ENCODE measurements at places on chromosomes 1 and 21.

GRCh38 chr1:59110271-59110670 lies 186.6 kb upstream of the FGGY start:
- DNase-seq = no peak

GRCh38 chr1:247322849-247323586 lies 8.6 kb downstream of the ZNF496 start:
- no peak for DNase-seq

- peak; percentile 76 for DNase-seq
Observed at GRCh38 chr1:26999440-26999987, 6.0 kb downstream of the TRNP1 start.

GRCh38 chr1:54013393-54014008 lies 4.5 kb downstream of the LDLRAD1 start:
- DNase-seq = peak; percentile 52

- peak; percentile 95 for DNase-seq
Observed at GRCh38 chr1:207805841-207806421, 54.1 kb downstream of the CD46 start.

DNA sequence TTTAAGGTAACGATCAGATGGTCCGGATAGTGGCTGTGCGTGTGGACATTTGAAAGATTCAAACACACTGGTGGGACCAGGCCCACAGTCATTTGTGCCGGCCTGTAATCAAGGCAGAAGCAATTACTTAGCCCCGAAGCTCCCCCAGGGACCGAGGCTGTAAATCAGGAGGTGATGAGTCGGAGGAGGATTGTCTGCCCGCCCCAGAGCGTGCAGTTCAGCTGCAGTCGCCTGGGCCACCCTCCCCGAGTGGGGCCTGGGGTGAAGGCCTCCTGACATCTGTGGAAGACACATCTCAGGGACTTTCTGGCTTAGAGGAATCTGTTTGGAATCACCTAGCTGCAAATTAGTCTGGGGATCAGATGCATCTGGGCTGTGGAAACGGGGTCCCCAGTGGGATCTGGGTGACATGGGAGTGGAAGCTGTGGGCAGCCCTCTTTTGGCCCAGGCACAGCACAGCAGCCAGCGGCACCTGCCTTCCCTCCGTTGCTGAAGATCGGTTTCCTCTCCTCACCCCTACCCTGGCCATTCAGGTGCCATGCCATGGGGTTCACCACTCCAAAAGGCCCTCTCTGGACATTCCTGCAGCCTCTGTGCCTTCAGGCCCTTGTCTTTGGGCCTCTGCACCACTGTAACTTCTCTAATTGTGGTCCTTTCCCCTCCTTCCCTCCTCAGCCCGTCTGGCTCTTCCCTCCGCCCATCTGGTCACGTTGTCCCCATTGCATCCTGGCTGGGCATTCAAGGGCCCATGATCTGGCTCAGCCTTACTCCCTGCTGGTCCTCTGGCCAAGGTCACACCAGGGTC lies 25.7 kb downstream of the LHX4 start:
- no peak for DNase-seq

GRCh38 chr1:61427510-61427909 lies 297.4 kb downstream of the TM2D1 start:
- no peak for DNase-seq

DNA sequence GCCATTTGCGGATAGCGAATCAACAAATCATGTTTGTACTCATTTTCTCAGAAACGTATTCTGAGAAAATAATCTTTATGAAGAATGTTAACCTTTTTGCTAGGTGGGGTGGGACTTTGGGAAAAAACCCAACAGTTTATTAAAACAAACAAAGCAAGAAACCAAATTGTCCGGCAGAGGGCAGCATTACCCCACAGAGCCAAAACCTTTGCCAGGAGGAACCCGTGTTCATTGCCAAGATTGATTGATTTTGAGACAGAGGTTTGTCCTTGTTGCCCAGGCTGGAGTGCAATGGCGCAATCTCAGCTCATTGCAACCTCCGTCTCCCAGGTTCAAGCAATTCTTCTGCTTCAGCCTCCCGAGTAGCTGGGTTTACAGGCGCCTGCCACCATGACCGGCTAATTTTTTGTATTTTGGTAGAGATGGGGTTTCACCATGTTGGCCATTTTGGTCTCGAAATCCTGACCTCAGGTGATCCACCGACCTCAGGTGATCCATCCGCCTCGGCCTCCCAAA lies 70.8 kb upstream of the RHOU start:
- peak; percentile 85 for DNase-seq

GRCh38 chr1:107232426-107232825 lies 91.6 kb downstream of the NTNG1 start:
- DNase-seq = no peak
